ENCODE measurements at places on chromosomes 2 and 18. TPM values are rescaled to one million over a fixed set of nuclear protein-coding genes. Genes with fewer than 3 reads are reported as not detected.

Gene SOX11
- 2.1 TPM for total RNA-seq

Gene INPP5D
- 0.51 TPM for total RNA-seq

Gene EFEMP1
- total RNA-seq, result 615 TPM

Gene PAX8
- total RNA-seq, result 0.51 TPM

Gene NFATC1
- 2.6 TPM for total RNA-seq

Gene DNER
- 0.26 TPM for total RNA-seq

Gene DNAH7
- total RNA-seq, result 0.99 TPM

Gene MAP3K20
- 138 TPM for total RNA-seq

Measured in fibroblast of lung (primary cell).